Fibroblast of skin of scalp (primary cell): ENCODE measurements at places on chromosomes 4 and X.

DNA sequence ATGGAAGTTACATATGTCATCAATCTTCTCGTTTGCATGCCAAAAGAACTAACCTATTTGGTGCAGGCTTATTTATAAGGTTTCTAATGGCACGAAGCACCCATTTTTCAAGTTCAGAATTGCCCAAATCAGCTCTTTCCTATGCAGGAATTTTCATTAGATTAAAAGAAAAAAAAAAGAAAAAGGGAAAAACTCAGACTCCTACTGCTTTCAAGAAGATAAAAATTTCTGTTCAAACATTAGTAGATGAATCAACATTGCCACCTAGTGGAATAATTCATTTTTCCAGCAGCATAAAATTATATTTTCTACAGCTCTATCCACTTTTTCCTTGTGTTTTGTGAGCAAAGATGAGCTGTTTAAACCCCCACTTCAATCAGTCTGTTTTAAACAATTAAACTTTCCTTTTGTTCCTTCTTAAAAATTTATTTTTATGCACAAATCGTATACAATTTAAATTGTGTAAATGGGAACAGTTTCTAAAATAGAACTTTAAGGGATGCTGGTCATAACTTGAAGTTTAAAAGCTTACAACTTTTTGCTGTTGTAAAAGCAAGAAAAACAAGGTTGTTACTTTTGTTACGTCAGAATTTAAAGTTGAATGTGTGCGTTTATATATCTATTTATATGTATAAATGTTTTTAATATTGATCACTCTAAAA, 309.9 kb downstream of the ARAP2 start:
- DNase-seq: peak; percentile 43

DNA sequence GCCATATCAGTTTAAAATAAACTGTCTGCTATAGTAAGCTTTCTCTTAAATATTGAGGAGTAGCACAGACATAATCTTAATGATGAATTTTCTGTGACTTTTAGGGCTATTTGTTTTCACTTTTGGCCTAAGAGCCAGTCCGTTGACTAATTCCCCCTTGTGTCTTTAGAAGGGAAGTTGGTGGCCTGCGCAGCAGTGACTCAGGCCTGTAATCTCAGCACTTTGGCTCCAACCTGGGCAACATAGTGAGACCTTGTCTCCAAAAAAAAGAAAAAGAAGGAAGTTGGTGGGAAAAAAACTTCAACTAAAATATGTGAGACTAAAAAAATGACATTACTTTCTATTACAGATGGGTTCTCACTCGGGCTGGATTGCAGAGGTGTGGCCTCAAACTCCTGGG, 3.4 kb downstream of the NCAPG start:
- DNase-seq: peak; percentile 43

- DNase-seq: no peak
These were observed 145.9 kb downstream of the OPHN1 start for GRCh38 chrX:68287419-68287818.

DNA sequence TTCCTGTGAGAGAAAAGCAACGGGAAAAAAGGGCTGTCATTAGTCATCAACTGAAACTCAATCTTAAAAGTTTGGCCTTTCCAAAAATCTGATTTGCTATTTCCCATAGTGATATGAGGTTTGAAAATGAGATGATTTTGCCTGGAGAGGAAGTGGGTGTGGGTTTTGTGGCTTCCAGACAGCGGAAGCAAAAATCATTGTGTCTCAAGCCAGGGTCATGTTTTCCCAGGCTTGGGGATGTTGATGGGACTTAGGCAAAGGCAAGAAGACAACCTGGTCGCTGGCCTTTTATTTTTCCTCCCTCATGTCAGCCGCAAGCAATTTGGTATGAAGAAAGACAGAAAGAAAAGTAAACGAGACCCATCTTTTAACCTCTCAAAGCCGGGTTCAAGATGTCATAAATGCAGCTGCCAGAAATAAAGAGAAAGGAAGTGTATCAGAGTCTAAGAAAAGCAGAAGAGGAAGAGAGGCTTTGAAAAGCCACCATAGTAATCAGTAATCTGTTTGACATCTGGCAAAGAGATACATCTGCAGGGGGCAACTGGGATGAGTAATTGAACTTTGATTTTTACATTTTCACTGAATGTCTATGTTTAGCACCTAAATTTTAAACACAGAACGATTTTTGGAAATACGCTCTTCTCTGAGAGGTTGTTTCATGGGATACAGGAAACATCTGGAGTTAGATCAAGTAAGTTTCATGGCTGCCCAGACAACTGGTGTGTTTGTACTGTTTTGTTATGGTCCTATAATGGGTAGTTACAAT, 521.6 kb upstream of the SLIT2 start:
- DNase-seq: peak; percentile 44

GRCh38 chr4:10461091-10461849, 4.0 kb upstream of the ZNF518B start:
- peak; percentile 71 for DNase-seq

- DNase-seq: peak; percentile 51
These were observed 46.7 kb downstream of the ENPP6 start for GRCh38 chr4:184171011-184171410.

GRCh38 chrX:10415306-10416001, 204.9 kb downstream of the MID1 start:
- DNase-seq: peak; percentile 64

DNA sequence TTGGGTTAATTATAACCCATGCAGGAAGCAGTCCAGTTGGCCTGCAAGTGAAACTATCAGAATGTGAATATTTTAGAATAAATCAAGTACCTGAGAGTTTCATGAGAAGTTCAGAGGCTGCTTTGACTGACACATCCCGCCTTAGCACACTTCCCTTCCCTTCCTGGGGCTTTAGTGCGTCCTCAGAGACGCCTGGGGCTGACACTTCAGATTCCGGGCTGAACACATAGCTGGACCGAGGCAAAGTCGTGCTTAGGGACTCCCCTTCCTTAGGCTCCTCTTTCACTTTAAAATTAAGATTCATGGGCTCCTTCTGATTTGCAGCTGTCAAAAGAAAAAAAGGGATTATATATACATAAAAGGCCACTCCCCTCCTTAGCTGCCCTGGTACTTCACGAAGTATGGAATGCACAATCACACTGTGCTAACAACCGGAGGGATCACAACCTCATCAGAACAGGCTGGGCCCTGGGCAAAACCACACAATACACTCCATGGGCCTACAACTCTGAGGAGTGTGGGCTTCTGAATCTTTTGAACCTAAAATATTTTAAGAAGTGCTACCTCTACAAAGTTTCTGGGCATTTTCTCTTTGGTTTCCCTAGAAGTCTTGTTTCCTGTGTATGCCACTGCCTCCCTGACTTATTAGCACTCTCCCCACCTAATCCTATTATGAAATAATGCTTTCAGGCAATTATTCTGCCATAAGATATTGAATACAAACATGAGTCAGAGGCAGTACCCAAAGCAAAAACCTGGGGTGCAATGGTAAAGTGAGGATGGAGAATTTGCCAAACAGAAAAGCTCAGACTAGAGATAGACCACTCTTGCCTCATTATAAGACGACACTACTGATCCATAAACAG, 68.2 kb downstream of the ZNF827 start:
- DNase-seq: no peak

- peak; percentile 62 for DNase-seq
These were observed 670.3 kb upstream of the FAM241A start for GRCh38 chr4:111475001-111475400.

GRCh38 chr4:99381588-99382175, 29.1 kb upstream of the ADH1C start:
- no peak for DNase-seq
